ENCODE measurements at places on chromosomes 2 and 18.

GRCh38 chr2:67479261-67479660 is 82.1 kb downstream of the ETAA1 start:
- DNase-seq = no peak

- no peak for DNase-seq
Measured at GRCh38 chr18:78904179-78904531, 75.5 kb upstream of the SALL3 start.

GRCh38 chr18:9105420-9105819 is 2.9 kb downstream of the NDUFV2 start:
- no peak for DNase-seq

GRCh38 chr2:232415138-232415690 is 8.6 kb downstream of the ALPG start:
- no peak for DNase-seq

- peak; percentile 23 for DNase-seq
Measured at GRCh38 chr2:225456619-225457260, 57.2 kb downstream of the NYAP2 start.
